ENCODE measurements at places on chromosomes 7 and 10.

GRCh38 chr10:104334561-104334960 lies 3.7 kb downstream of the ITPRIP start:
- DNase-seq, result no peak

GRCh38 chr10:70655316-70655715 lies 17.0 kb upstream of the ADAMTS14 start:
- no peak for DNase-seq

GRCh38 chr7:42407021-42407710 lies 170.2 kb upstream of the GLI3 start:
- no peak for DNase-seq

DNA sequence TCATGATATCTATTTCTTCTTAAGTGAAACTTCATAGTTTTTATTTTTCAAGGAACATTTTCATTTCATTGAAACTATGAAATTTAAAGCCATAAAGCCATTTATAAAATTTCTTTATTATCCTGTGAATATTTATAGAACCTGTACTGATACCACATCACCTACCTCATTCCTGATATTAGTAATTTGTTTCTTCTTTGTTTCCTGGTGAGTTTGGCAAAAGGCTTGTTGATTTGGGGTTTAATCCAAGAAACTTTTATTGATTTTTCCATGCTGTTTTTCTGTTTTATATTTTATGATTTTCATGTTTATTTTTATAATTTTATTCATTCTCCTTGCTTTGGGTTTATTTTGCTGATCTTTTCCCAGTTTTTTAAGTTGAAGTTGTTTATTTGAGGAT lies 669.4 kb downstream of the NXPH1 start:
- no peak for DNase-seq

DNA sequence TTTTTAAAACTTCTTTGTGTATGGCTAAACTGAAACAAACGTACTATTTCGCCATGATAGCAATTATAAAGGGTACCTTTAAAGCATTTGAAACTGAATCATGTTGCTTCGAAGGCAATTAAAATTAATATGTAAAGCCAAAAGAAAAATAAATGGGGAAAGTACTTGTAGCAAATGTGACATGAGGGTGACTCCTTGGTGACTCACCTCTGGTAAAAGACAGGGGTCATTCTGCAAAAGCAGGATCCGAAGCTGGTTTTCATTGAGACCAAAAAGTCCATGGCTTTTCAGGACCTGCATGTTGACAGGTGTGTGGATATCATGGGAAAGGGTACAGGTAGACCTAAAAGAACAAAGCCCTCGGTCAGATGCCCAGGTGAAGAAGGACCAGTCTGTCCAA lies 1.5 kb downstream of the ZC3HAV1L start:
- DNase-seq, result no peak

GRCh38 chr10:71838264-71839211 lies 12.5 kb downstream of the PSAP start:
- DNase-seq, result no peak

GRCh38 chr7:98339043-98339442 lies 57.6 kb downstream of the BRI3 start:
- no peak for DNase-seq

GRCh38 chr10:104209575-104210198 lies 22.5 kb downstream of the CFAP43 start:
- no peak for DNase-seq

- DNase-seq, result no peak
Observed at GRCh38 chr7:77651575-77652162, 44.6 kb upstream of the RSBN1L start.

DNA sequence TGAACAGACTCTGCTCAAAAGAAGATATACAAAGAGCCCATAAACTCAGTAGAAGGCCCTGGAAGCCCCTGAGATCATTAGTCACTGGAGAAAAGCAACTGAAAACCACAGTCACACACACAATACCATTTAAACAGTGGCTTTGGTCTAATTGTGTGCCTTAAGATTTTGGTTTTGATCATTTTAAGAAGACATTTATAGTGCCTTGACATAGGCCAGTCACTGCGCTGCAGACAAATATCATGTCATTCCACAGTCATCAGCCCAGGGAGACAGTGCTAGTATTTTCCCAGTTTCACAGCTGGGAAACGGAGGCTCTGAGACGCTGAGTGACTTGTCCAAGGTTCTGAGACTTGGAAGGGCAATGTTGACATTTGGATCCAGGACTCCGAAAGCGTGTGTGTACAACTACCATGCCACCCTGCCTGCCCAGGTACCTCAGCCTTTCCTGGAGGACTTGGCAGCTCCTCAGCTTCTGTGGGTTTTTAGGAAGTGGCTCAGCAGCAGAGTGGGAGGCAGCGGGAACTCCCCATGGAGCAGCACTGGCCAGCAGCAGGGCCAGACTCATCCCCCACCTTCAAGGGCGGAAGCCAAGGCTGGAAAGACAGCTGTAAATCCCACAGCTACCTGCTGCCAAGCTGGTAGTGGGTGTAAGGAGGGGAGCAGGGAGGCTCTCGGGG lies 173.9 kb downstream of the WDR11 start:
- DNase-seq, result no peak

DNA sequence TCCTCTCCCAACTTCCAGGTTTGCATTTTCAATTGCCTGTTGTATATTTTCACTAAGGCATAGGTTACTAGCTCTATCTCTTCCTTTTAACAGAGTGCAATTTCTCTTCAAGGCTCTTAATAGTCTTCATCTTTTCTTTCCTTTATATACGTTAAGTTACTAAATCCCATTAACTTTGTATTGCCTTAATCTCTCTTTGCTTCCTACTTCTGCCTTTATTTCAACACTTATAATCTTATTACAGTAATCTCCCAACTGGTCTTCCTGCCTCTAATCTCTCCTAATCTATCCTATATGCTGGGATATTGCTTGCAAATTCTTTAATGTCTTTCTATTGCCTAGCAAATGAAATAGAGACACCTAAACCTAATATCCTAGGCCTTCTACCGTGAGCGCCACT lies 26.1 kb downstream of the ST7 start:
- DNase-seq, result no peak

- DNase-seq, result no peak
Observed at GRCh38 chr10:124076148-124076733, 17.2 kb downstream of the CHST15 start.

GRCh38 chr7:106392590-106392989 lies 107.8 kb upstream of the NAMPT start:
- no peak for DNase-seq

- DNase-seq, result no peak
Observed at GRCh38 chr10:33566001-33566400, 231.5 kb upstream of the NRP1 start.

DNA sequence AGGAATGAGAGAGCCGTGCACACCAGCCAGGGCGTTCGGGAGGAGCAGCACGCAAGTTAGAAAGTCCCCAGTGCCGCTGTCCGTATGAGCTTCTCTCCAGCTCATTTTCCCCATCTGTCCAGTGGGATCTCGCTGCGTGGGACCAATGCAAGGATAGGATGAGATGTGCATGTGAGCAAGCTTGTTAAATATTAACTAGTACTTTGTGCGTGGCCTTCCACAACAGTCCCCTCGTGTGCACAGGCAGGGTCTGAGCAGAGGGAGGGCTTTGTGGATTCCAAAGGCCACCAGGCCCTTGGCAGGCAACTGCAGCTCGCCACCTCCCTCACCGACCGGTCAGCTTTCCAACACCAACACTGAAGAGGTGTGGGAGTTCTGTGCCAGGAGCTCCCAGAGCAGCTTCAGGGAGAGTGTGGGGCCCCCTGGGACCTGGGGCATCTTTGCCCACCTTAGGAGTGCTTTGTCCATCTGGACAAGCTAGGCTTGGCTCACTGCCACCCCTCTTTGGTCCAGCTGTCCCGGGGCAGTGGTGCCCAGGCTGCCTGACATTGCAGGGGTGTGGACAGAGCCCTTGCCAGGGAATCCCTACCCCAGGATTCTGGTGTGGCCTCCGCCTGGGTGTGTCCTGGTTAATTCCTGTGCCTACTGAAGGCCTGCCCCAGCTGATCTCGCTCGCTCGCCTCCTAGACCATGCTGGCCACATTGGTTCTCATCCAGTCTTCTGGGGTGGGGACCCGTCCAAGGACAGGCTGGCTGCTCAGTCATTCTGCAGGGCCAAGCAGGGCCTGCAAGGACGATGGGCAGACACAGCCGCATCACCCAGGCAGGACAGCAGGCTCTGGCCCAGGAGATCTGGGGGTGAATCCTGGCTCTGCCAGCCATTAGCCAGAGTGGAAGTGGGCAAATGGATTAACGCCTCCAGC lies 5.3 kb downstream of the FAM20C start:
- no peak for DNase-seq

DNA sequence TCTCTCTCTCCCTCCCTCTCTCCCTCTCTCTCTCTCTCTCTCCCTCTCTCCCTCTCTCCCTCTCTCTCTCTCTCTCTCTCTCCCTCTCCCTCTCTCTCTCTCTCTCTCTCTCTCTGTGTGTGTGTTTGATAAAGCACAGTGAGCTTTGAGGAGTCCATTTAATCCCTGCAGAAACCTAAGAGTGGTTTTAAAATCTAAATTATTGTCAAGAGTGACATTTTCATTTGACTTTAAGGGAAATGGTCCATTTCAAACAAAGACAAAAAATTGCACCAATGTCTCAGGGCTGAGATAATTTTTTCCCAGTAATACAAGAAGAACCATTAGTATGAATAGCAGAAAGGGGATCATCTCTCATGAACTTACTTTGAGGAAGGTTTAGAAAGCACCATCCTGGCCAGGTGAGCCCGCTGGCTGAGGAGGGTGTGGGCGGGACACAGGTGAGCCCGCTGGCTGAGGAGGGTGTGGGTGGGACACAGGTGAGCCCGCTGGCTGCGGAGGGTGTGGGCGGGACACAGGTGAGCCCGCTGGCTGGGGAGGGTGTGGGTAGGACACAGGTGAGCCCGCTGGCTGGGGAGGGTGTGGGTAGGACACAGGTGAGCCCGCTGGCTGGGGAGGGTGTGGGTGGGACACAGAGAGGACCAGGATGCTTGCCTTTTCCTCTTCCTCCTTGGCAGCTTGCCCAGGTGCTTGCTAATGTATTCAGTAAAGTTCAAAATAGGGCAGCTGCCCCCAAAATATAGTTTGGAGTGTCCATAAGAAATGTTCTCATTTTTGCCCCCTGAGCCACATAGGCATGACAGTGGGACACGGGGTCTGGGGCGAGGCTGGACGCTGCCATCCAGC lies 125.0 kb downstream of the DNAJB6 start:
- no peak for DNase-seq

- no peak for DNase-seq
Observed at GRCh38 chr7:83574616-83575015, 74.3 kb downstream of the SEMA3E start.

- DNase-seq, result no peak
Observed at GRCh38 chr7:151003572-151003971, 12.8 kb downstream of the NOS3 start.

GRCh38 chr7:108598914-108599580 lies 29.4 kb downstream of the DNAJB9 start:
- DNase-seq, result no peak

DNA sequence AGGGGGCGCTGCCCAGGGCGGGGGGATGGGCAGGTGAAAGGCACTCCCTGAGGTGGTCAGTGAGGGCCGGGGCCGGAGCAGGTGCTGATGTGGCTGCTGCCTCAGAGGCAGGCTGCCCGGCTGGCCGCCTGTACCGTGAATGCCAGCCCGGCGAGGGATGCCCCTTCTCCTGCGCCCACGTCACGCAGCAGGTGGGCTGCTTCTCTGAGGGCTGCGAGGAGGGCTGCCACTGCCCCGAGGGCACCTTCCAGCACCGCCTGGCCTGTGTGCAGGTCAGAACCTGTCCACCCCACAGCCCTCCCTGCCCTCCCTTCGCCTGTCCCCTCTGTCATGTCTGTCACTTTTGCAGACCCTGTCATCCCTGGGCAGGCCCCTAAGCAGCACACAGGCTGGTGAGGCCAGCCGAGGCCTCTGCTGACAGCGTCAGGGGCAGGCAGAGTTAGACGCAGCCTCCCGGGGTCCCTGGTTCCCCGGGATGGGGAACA lies 21.9 kb upstream of the ZNF862 start:
- no peak for DNase-seq

- DNase-seq, result no peak
Observed at GRCh38 chr7:117006907-117007684, 53.8 kb downstream of the ST7 start.

Data from pancreas (tissue), 10 donors.